ENCODE measurements at places on chromosomes 7 and 10. TPM values are rescaled to one million over a fixed set of nuclear protein-coding genes. Genes with fewer than 3 reads are reported as not detected.

DNA sequence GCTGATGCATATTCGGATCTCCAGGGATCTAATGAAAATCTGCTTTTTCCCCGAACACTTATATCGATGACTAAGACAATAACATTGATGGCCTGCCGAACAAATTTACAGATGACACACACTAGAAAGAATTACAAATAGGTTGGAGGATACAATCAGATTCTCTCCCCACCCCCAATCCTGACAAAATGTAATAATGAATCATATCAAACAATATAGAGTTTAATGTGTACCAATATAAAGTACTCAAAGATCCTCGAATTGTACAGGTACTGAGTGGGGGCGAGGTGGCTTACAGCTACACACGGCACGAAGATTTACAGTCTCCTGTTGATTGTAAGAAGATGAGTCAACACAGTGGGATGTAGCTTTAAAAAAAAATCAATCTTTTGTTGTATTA lies 182.7 kb upstream of the MKLN1 start:
- no peak for DNase-seq

DNA sequence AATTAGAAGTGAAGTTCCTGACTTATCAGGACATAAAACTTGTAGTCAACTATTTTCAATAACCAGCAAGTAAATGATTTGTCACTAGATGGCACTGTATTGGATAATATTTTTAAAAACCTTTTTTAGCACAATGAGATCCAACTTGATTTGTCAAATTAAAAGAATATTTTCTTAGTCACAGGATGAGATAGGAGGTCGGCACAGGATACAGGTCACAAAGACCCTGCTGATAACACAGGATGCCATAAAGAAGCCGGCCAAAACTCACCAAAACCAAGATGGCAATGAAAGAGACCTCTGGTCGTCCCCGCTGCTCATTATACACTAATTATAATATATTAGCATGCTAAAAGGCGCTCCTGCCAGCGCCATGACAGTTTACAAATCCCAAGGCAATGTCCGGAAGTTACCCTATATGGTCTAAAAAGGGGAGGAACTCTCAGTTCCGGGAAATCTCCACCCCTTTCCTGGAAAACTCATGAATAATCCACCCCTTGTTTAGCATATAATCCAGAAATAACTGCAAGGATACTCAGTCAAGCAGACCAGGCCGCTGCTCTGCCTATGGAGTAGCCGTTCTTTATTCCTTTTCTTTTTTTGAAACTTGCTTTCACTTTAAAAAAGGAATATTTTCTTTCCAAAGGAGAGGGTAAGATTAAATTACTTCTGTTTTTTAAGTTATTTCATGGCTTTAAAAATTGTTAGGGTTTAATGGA lies 255.7 kb upstream of the MKLN1 start:
- no peak for DNase-seq

DNA sequence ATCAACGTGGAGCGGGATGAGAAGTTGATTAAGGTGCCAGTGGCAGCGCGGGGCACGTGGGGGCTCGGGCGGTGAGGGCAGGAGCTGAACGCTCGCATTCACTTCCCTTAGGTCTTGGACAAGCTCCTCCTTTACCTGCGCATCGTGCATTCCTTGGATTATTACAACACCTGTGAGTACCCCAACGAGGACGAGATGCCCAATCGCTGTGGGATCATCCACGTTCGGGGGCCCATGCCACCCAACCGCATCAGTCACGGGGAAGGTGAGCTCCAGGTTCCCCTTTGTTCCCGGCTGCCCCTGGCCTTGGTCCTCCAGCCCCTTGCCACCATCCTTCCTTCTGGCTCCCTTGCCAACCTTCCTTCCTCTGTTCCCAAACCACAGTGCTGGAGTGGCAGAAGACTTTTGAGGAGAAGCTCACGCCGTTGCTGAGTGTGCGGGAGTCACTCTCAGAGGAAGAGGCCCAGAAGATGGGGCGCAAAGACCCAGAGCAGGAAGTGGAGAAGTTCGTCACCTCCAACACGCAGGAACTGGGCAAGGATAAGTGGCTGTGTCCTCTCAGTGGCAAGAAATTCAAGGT lies 2.5 kb downstream of the UFSP1 start:
- no peak for DNase-seq

DNA sequence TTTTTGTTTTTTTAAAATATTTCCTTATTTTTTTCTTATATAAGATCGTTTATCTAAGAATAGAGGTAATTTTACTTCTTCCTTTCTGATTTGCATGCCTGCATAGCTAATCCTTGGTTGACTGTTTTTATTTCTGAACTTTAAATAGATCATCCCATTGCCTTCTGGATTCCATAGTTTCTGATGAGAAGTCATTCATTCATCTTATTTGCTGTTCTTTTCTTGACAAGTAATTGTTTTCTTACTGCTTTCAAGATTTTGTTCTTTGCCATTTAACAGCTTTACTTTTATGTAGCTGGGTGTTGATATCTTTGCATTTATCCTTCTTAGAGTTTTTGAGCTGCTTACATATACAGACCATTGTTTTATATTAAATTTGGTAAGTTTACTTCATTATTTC lies 437.9 kb downstream of the SDK1 start:
- no peak for DNase-seq

DNA sequence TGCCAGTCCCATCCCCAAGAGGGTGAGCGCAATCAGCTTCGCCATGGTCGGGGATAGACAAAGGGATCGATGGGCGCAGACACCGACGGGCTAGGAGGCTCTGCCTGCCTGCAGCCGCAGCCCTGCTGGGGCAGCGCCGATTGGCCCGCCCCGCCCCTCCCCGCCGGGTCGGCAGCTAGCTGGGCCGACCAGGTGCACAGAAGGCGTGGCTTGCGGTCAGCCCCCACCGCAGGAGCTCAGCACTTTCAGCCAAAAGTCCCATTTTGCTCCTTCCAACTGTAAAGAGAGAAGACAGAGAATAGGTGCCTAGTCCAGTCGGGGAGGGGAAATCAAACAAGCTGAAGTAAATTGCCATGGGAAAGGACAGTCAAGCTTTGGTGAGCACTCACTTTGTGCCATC lies at the start of gene PON1:
PON1 (minus strand) TSS at position 102 of the 400 bp plus-strand sequence; CDS start at position 45, 57 bp downstream.
- DNase-seq, result no peak

- peak; percentile 92 for DNase-seq
Measured at GRCh38 chr10:79286318-79286951, 60.8 kb upstream of the PPIF start.

GRCh38 chr7:112509402-112509801 lies 28.6 kb downstream of the LSMEM1 start:
- no peak for DNase-seq

Gene PVRIG
- not detected for total RNA-seq

DNA sequence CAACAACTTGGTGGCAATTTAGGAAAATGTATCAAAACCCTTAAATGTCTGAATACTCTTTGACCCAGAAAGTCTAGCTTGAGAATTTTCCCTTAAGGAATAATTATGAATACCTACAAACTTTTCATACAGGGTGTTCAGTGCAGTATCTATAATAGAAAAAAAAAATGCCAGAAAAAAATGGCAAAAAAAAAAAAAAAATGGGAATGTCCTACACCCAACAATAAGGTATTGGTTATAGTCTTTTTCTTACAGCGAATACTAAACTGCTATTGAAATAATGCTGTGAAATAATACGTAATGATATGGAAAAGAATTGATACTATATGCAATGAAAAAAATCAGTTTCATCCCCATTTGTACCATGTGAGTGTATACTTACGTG lies 44.3 kb downstream of the ZNF800 start:
- DNase-seq, result no peak

Gene NSUN5
- 27.1 TPM for total RNA-seq

Gene PHKG1
- 1.1 TPM for total RNA-seq

- no peak for DNase-seq
Measured at GRCh38 chr7:155652156-155653114, 8.0 kb downstream of the RBM33 start.

Measured in lower lobe of right lung (tissue), 2 donors.